Bronchial epithelial cell (primary cell): ENCODE measurements at places on chromosomes 13 and 19. TPM values are rescaled to one million over a fixed set of nuclear protein-coding genes. Genes with fewer than 3 reads are reported as not detected.

- no peak for DNase-seq
These were observed 254.1 kb upstream of the SOX21 start for GRCh38 chr13:94966422-94966955.

GRCh38 chr13:28379371-28380083 is 115.4 kb downstream of the FLT1 start:
- DNase-seq = no peak

The COX6B2 gene
- total RNA-seq = 0.26 and 0.64 TPM in 2 replicates

The CRX gene
- total RNA-seq = not detected in 2 replicates

DNA sequence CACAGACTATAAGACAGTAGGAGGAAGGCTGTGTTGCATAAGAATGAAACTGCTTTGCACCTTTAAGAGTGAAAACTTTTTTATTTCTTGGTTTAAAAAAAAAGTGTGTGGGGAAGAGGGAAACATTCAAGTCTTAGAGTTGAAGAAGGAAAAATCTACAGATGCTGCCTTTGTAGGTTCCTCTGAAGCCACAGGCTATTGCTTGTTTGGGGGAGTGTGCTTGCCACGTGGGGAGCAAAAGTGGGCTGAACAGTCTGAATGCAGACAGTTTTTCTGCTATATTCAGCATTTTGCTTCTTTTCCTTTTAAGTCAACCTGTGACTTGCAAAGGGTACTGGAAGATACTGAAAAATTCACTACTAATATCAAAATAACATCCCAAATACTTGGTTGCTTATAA is 36.9 kb downstream of the EFNB2 start:
- no peak for DNase-seq

GRCh38 chr13:101401196-101401595 is 15.1 kb downstream of the NALCN start:
- no peak for DNase-seq

The EDNRB gene
- 1.1 TPM in 1 of 2 replicates, not detected in the other for total RNA-seq

The ZNF737 gene
- 3.7 and 6.1 TPM in 2 replicates for total RNA-seq

GRCh38 chr19:14536926-14537692 is 7.7 kb downstream of the TECR start:
- DNase-seq = peak; percentile 89

- DNase-seq = no peak
These were observed 37.6 kb downstream of the POLR1D start for GRCh38 chr13:27659145-27659865.

GRCh38 chr13:111258637-111259036 is 61.8 kb upstream of the TEX29 start:
- DNase-seq = no peak

DNA sequence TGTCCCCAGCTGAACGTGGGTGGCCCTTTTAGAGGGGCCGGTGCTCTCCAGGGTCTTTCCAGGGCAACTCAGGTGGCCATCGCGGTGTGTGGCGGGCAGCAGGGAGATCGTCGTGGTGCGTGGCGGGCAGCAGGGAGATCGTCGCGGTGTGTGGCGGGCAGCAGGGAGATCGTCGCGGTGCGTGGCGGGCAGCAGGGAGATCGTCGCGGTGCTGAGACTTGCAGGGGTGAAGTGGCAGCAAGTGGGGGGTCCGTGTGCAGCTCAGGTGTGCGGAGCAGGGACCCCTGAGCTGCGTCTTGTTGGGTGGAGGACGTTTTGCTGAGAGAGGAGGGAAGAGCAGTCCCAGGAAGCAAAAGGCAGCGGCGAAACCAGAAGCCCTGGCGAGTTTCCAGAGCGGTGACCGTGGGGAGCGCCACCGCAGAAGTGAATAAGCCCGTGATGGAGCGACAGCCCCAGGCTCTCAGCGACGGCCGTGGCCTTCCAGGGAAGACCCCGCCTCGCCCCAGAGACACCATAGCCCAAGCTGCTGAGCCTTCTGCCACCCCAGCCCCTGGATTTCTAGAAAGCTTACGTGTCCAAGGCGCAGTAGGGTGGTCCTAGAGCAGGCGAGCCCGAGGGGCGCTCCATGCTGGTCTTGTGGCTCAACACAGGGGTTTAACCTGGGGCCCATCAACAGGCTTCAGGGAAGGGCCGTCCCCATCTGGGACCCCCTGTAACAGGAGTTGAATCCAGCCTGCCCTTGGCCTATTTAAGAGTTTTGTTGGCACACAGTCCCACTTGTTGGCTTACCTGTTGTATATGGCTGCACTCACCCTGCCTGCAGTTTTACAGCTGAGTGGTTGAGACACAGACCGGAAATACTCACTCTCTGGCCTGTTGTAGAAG is 5.4 kb downstream of the NCLN start:
- no peak for DNase-seq

The FBXO27 gene
- 5.3 and 5.8 TPM in 2 replicates for total RNA-seq

DNA sequence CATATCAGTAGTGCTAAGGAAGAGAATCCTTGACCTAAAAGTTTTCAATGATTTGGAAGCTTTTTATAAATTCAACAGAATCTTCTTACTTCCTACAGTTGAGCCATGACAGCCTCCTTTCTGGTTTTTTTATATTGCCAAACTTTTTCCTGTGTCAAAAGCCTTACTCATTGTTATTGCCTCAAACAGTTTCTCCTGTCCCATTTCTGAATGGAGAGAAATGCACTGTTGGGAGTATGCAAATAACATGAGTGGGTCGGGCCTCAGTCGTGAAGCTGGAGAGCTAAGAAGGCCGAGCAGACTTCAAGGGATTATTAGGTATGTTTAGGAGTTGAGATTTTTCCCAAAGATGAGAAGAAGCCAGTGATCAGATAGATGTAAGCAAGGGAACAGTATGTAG is 766.4 kb upstream of the KLHL1 start:
- DNase-seq = no peak

DNA sequence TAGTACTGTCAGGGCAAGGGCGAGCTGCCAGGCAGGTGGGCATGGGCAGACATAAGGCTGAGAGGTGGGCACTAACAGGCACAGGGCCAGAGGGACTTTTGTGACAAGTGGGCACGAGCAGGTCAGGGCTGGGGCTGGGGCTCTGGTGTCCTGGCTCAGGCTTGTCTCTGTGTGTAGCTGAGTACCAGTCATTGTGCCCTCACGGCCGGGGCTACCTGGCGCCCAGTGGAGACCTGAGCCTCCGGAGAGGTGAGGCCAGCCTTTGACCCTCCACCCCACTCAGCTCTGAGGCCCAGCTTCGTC is 21.6 kb downstream of the LTBP4 start:
- no peak for DNase-seq

DNA sequence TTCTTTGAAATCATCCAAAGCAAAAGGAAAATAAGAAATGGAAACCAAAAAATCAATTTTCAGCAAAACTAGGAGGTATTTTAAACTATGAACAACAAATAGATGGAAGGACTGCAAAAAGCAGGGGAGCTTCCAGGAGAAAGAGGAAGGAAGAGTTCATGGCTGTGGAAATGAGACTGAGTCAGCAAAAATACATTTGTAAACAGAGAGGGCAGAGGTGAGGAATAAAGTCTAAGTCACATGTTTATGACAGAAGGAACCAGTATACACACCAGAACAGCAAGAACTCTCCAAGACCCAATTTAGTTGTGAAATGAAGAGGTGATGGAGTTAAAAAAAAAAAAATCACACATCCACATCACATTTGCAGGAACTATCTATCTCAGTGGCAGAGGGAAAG is 69.6 kb downstream of the RNASEH2B start:
- DNase-seq = no peak

The KCNC3 gene
- 0.13 TPM in 1 of 2 replicates, not detected in the other for total RNA-seq

The TMIGD2 gene
- total RNA-seq = not detected in 2 replicates

The TPT1 gene
- total RNA-seq = 6,256 and 7,903 TPM in 2 replicates

The NKPD1 gene
- 0.53 and 1.0 TPM in 2 replicates for total RNA-seq

The EFNB2 gene
- 11.3 and 23.2 TPM in 2 replicates for total RNA-seq

GRCh38 chr13:33610438-33611120 is 207.4 kb upstream of the RFC3 start:
- no peak for DNase-seq

The CALR3 gene
- 0.26 and 0.51 TPM in 2 replicates for total RNA-seq

The RDH8 gene
- total RNA-seq = not detected in 2 replicates

GRCh38 chr19:49222011-49222410 is 64.4 kb downstream of the TRPM4 start:
- DNase-seq = no peak

The ZNF587 gene
- 11.8 and 19.5 TPM in 2 replicates for total RNA-seq

DNA sequence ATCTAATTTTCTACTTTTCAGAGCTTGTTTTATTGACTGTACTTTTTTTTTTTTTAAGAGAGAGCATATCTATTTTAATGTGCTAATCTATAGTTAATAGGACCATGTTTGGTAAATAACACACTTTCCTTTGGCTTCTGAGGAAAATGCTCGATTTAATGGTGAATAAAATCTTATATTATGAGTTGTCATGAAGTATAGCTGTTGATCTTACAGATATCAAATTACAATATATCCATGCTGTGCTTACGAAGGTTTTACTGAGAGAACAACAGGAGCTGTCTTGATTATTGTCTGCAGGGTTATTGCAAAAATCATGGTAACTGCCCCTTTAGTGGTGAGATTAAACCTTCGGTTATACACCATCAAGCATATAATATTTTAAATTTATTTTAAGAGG is 29.6 kb downstream of the URI1 start:
- DNase-seq = no peak

The CYP2B6 gene
- not detected in 2 replicates for total RNA-seq

DNA sequence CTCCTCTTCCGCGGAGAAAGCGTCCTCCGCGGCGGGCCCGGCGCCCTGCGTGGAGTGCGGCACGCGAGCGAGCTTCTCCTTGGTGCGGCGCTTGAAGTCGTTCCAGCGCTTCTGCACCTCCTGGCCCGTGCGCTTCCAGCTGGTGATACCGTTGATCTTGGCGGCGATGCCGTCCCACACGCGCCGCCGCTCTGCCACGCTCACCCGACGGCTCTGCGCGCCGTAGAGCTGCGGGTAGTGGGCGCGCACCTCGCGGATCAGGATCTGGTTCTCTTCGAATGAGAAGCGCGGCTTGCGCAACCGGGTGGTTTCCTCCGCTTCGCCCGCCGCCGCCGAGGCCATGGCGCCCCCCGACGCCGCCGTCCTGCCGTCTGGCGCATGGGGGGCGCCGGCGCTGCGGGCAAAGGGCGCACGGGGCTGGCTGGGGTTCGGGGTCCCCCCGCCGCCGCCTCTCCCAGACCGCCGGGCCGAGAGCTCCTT is 941 bp downstream of the MYPOP start:
- DNase-seq = no peak

GRCh38 chr13:20526664-20527063 is 1.0 kb upstream of the CRYL1 start:
- no peak for DNase-seq

The RFPL4AL1 gene
- not detected in 2 replicates for total RNA-seq

DNA sequence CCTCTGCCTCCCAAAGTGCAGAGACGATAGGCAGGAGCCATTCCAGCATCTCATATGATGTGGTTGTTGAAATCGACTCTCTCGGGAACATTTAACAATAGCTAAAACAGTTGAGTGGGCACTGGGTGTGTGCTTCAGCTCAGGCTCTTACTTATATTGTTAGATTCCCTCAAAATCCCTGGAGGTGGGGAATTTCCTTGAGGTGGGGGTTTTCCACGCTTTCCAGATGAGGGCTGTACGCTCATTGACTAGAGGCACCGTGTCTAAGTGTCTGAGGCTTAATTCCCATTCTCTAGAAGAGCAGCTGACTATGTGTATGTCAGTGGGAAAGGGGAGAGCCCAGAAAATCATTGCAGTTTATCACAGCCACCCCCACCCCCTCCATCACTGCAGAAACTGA is 10.8 kb upstream of the GRAMD1A start:
- DNase-seq = no peak

DNA sequence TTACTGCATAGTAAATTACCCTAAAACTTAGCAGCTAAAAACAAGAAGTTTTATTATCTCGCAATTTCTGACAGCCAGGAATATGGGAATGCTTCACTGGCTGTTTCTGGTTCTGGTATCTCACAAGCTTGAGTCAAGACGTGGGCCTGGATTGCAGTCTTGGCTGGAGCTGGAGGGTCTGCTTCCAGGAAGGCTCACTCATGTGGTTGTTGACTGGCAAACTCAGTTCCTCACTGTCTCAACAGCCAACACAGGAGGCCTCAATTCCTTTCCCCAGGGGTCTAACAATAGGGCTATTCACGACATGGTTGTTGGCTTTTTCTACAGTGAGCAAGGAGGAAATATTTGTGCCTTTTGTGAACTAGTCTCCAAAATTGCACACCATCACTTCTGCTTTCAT is 146.3 kb downstream of the GPC5 start:
- no peak for DNase-seq

The LGALS7 gene
- 11.3 and 406 TPM in 2 replicates for total RNA-seq

The FCAR gene
- not detected in 2 replicates for total RNA-seq

The CYP2A6 gene
- total RNA-seq = not detected in 2 replicates
